ENCODE measurements at places on chromosomes 11 and 22.

DNA sequence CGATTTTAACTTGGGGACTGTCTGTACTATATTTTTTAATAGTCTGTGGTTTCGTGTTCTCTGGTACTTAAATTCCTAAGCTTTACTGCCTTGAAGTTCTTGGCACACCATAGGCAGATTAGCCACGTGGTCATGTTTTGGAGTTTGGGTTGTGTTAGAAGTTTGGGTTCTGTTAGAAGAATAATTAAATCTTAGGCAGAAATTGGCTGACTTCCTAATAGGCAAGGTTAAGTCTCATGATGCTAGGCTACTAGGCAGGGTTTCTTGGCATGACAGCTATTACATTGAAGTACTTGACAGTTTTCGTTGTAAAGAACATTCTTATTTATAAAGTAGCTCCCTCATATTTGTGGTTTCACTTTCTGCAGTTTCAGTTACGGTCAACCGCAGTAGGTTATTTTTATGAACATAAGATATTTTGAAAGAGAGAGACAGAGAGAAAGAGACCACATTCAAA is 30.0 kb upstream of the MMP7 start:
- no peak for DNase-seq

- no peak for DNase-seq
Observed at GRCh38 chr11:112548641-112549040, 288.0 kb upstream of the PLET1 start.

GRCh38 chr11:11944444-11944843 is 64.0 kb downstream of the DKK3 start:
- no peak for DNase-seq

GRCh38 chr22:27335102-27335660 is 466.4 kb downstream of the MN1 start:
- DNase-seq = no peak

DNA sequence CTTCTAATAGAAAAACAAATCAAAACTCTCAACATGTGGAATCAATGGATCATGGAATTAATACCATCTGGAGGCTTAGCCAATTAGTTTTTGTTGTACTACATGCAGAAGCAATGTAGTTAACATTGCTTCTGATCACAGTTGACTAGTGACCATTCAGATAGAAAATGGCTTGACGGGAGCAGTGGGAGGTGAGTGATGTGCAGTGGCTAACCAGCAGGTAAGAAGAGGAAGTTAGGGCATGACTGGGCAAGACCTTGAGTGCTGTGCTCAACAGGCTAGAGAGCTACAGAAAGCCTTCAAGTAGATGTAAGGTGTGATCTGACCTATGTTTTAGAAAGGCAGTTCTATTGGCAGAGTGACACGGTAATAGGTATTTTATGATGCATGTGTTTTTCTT is 60.7 kb upstream of the ALKBH3 start:
- no peak for DNase-seq

DNA sequence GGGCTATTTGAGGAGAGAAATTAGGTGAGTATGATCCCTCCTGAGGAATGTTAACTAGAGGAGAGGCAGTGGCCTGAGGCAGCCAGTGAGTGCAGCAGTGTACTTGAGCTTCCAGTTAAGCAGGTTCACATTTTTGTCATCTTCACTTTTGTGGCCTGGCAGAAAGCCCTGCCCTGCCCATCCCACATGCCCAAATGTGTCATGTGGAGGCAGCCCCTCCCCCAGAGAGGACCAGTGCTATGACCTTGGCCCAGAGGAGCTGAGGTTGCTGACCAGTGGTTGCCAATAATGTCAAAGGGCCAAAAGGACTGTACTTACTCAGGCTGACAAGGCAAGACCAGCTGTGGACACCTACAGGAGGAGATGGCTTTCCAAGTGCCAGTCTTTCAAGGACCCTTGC is 17.6 kb upstream of the GRK2 start:
- DNase-seq = no peak

- DNase-seq = no peak
Observed at GRCh38 chr22:47165338-47166032, 403.0 kb downstream of the TBC1D22A start.

DNA sequence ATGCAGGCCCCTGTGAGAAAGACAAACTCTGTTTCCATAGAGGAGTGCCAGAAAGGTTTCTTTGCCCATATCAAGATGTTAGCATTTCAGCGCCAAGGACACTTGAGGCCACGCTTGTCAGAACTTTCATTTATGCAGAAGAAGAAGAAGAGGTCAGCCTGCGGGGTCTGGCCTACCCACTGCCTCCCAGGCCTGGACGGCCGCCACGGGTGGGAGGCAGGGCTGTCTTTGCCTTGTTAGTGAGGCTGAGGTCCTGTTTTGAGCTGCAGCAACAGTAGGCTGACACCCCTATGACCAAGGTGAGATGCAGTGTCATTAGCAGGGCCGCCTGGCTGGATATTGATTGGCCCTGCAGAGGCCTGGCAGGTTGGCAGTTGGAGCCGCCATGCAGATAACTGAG is 183.9 kb downstream of the GRIK4 start:
- no peak for DNase-seq

- DNase-seq = no peak
Observed at GRCh38 chr22:39444937-39445465, 11.8 kb upstream of the MGAT3 start.

GRCh38 chr22:27632451-27633295 is 168.9 kb downstream of the MN1 start:
- no peak for DNase-seq

DNA sequence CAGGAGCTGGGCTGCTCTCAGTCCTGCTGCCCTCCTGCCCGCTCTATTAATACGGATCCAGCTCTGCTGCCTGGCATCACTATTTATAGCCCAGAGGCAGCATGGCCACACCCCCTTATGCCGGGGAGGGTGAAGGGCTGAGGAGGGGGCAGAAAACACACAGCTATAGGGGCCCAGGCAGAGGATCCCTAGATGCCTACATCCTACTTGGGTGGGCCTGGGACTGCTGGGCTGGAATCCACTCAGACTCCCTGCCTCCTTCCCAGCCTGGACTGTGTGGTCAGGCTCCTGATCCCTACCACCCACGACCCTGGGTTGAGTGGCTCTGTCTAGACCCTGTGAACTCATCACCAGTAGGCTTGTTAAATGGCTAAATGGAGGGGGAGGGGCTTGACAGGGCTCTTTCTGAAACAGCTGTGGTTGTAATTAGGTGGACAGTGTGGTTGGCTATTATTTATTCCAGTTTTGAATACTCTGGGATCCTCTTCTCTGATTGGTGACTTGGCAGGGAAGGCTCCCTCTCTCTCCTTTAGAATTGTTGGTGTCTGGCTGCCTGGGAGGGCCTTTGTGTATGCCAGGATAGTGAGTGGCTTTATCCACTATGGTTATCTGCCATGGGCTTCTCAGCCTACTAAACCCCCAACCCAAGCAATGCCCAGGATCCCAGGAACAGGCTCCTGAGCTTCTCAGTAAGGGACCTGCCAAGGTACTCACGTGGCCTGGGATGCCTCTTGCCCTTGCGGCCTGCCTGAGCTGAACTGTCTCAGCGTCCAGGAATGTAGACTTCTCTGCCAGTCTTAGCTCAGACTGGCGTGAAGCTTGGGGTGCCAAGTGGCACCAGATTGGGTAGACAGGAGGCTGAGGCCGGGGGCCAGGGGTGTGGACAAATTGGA is 15.2 kb downstream of the PHLDB1 start:
- no peak for DNase-seq

DNA sequence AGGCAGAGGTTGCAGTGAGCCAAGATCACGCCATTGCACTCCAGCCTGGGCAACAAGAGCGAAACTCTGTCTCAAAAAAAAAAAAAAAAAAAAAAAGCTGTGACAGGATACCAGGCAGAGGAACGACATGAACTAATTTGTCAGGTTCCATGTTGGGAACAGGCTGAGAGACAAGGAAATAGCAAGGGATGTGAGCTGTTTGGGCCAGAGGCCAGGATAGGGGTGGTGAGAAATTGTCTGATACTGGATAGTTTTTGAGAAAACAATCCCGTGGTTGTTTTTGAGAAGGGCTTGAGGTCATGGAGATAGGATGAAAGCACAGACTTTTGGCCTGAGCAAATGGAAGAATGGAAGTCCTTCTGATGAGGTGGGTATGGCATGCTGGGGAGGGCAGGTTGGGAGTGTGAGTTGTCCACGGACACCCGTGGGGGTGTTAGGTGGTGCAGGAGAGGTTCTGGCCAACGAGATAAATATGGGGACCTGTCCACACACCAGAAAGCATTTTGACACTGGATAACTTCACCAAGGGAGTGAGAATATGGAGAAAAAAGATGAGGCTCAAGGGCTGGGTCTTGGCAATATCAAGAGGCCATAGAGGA is 13.7 kb downstream of the PIWIL3 start:
- no peak for DNase-seq

GRCh38 chr11:78562398-78562797 is 12.3 kb downstream of the NARS2 start:
- DNase-seq = no peak

DNA sequence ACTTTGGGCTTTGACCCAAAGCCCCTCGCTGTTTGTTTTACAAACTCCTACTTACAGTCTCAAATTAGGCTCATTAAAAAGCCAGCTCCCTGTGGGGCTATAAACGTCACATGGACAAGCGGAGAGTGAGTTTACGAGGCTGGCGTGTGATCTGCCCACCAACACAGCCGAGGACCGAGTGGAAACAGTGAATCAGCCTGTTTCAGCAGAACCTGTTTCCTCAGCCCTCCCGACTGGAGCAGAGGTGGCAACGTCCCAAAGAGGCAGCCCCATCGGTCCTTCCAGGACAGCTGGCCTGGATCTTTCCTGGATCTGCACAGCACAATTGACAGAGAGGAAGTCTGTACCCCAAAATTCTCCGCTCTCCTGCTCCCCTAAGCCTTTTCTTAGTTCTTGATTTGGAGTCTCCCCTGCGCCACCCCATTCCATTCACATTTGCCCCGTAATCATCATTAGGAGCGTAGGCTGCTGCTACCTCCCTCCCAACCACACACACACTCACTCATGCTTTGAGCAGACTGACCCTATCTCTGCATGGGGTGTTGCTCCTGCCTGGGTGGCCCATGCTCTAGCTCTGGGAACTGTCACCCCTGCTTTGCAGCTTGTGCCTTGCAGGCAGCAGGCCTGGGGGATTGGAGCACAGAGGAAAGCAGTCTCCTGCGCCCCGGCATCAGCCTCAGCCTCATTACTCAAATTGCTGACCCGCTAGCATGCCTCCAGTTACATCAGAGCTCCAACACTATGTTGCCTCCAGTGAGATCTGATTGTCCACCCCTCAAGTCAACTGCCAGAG is 117.8 kb downstream of the NAT10 start:
- DNase-seq = no peak

DNA sequence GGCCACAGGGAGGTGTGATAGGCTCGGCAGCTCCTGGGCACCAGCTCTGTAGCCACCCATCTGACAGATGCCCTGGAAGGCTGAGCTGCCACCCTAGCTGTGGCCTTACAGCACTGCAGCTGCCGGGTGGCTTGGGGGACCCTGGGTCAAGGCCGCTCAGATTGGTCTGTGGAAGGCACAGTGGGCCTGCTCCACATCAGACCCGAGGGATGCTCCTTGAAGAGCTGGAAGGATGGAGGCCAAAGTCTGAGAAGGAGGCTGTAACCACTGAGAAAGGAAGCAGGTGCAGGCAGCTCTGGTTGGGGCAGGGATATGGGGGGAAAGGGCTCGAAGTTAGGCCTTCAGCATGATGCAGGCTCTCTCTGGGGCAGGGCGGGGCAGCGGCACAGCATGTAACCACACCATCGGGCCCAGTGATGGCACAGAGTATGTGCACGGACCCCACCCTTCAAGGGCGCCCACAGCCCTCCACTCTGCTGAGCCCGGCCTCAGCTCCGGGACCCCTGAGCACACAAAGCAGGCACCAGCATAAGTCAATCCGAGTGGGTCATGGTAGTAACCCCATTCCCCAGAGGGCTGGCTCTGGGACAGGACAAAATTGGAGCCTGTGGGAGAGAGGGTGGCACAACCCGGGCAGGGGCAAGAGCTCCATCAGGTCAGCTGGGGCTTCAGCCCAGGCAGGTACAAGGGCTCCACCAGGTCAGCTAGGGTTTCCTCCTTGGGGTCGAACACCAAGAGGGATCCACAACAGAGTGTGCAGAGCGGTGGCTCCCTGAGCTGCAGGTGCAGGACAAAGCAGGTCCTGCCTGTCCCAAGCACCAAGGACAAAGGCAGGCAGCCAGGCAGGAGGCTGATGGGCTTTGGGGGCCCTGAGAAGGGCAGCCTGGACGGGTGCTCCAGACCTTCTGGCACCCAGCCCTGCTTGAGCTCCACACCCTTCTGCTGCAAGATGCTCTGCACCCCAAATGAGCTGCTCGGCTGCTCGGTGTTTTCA is 1511.1 kb downstream of the BRD1 start:
- DNase-seq = no peak

GRCh38 chr11:625636-626268 is 997 bp upstream of the CDHR5 start:
- DNase-seq = no peak

- DNase-seq = no peak
Observed at GRCh38 chr11:87437133-87437843, 399.6 kb downstream of the TMEM135 start.

DNA sequence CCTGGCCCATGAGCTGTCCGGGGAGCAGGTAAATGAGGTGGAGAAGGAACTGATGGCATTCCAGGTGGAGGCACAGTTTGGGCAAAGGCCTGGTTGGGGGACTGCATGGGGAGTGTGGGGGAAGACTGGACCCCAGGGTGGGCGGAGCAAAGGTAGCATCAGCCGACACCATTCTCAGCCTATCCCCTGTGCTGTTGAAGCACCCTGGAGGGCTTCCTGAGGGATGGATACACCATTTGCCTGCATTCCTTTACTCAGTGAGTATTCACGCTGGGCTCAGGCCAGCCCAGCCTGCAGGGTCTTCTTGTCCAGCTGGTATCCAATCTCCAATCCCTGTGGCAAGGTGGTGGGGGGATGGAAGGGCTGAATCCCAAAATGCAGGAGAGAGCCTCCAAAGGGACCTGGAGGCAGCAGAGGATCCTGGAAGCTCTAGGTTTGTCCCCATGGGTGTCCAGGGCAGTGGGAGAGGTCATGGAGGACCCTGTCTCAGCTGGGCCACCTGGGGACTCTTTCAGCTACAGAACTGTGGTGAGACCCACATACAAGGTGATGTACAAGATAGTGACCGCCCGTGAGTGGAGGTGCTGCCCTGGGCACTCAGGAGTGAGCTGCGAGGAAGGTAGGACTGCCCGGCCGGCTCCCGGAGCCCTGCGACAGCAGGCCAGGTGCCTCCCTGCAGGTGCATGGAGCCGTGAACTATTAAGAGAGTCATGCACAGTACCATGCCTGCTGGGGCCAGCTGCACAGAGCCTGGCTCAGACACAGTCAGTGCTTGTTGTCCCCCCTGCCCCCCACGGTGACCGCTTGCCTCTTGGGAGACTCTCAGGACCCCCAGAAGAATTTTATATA is 9.5 kb downstream of the EMID1 start:
- DNase-seq = no peak
